Liver (tissue), 10 donors: ENCODE measurements at places on chromosomes 7 and 10. TPM values are rescaled to one million over a fixed set of nuclear protein-coding genes. Genes with fewer than 3 reads are reported as not detected.

Gene SHTN1
- 11.7 TPM for total RNA-seq

Gene NANOS1
- 0.08 TPM for total RNA-seq

Gene CLEC2L
- not detected for total RNA-seq

Gene TDRD1
- total RNA-seq, result 0.09 TPM

DNA sequence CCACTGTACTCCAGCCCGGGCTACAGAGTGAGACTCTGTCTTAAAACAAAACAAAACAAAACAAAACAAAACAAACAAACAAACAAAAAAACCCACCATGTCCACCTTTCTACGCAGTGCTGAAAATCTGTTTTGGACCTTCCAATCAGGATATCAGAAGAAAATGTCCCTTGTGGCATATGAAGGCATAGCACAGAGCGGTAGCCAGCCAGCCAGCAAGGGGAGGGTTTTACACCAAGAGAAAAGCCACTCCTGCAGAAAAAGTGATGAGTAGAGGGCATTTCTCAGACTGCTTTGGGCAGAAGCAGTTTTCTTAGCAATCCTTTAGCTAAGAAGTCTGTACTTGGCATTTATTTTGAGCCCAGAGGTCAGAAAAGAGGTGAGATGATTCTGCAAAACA is 612.2 kb downstream of the TYW1 start:
- no peak for DNase-seq

DNA sequence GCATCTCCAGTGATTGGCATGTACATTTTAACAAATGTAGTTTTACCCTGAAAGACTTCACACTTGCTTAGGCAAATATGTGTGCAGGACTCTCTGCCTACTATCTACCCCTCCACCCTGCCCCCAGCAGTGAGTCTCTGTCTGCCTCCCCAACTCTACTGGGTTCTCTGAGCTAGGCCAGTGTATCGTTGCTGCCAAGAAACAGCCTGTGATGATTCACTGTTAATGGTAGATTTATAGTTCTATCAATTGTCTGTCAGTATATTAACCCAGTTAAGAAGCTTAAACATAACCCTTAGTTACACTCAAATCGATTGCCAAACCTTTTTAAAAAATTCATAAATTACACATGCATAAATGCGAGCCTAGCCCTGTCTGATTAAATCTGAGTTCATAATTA is 137.0 kb downstream of the SND1 start:
- DNase-seq, result no peak

DNA sequence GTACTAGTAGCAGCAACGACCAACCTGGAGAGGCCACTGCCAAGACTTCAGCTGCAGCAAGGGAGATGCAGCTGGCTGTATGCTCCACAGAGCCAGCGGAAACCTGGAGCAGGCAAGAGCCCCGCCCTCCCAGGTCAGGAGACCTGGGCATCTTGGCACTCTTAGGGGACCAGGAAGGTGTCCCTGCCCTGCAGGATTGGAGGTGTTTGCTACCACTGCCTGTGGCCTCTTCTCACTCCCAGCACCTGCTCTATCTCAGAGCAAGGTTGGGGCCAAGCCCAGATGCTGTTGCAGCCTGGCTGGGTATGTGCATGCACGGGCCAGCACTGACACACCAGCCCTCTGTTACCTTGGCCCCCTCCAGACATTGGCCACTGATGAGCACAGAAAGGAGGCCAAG is 1512.8 kb downstream of the REEP3 start:
- no peak for DNase-seq

- no peak for DNase-seq
These were observed 17.5 kb downstream of the CSGALNACT2 start for GRCh38 chr10:43155741-43156140.

DNA sequence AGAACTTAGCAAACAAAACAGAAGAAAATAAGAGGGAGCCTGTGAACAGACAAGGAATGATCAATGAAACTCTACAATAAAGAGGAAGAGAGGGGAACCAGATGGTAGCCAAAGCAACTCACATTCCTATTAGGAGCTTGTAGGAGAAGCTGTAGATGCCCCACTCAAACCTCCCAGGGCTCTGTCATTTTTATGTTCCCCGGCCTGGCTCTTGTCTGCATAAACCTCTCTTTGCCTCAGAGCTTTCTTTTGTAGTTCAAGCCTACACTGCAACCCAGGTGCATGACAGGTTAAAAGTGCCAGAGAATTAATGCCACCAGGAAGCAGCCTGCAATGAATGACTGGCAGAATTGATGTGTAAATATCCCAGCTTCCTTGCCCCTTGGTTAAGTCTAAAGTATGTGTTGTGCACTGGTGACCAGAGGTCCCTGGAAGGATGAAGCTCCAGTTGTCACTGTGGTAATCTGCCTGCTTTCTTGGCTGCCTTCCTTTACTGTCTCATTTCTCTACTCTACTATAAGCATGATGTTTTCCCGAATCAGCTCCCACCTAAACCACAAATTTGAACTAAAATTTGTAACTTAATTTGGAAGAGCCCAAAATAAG is 40.4 kb downstream of the HDAC9 start:
- no peak for DNase-seq

DNA sequence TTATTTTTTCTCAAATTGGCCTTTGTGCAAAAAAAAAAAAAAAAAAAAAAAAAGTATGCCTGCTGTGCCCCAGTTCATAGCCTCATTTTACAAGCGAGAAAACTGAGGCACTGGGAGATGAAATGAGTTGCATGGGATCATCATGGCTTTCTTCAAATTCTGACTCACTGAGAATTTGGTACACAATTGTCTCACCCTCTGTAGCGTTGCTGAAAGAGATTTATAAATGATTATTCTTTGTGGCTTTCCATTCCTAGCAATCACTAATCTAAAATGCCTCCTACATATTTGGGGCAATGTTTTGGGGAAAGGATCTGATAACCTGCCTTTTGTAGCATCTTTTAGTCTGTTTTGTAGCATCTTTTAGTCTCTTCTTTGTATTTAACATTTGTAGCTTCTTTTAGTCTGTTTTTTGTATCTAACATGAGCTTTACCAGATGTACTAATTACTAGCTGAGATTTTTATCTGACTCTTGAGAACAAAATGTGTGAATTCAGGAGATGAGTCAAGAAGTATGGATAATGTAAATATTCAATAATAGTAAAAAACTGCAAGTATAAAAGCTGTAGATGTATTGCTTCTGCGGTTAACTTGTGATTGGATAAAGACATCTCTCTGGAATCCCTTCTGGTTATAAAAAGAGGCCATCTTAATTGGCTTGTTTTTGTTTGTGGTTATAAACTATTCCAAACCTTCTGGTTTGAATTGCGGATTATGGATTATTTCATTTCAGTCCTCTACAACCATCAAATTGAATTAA is 161.4 kb downstream of the ARID5B start:
- no peak for DNase-seq

DNA sequence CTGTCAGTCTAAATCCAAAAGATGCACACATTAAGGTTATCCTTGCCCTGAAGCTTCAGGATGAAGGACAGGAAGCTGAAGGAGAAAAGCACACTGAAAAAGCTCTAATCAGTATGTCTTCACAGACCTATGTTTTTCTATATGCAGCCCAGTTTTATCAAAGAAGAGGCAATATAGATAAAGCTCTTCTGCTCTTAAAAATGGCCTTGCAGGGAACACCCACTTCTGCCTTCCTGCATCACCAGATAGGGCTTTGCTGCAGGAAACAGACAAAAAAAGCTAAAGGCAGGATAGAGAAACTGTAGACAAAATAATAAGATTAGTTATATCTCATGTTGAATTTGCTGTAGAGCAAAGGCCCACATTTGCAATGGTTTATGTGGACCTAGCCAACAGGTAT is 14.9 kb upstream of the IFIT1B start:
- no peak for DNase-seq

- no peak for DNase-seq
These were observed 102.4 kb downstream of the EXOC4 start for GRCh38 chr7:133355325-133355708.

GRCh38 chr10:89357096-89357495 is 20.8 kb upstream of the IFIT1B start:
- DNase-seq, result no peak

- DNase-seq, result no peak
These were observed 6.9 kb upstream of the H2AZ2 start for GRCh38 chr7:44854644-44855364.

DNA sequence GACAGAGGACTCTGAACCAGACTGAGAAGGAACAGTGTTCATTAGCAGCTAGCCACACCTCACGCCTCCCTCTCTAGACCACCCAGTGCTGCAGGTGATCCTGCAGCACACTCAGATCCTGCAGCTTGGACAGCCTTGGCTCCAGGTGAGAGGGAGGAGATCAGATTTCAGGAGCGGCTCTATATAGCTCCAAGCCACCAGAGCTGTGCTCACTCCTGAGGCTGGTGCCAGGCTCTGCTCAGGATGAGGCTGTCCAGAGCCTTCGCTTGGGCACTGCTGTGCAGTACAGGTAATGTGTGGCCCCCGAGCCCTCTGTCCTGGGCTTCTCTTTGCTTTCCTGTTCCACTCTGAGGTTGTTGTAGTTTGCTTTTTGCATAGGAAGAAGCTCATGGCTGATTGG is 42.4 kb downstream of the C10orf120 start:
- no peak for DNase-seq

- no peak for DNase-seq
These were observed 7.5 kb downstream of the GRID1 start for GRCh38 chr10:86359111-86359510.

- no peak for DNase-seq
These were observed 11.4 kb downstream of the SCIN start for GRCh38 chr7:12581897-12582296.

DNA sequence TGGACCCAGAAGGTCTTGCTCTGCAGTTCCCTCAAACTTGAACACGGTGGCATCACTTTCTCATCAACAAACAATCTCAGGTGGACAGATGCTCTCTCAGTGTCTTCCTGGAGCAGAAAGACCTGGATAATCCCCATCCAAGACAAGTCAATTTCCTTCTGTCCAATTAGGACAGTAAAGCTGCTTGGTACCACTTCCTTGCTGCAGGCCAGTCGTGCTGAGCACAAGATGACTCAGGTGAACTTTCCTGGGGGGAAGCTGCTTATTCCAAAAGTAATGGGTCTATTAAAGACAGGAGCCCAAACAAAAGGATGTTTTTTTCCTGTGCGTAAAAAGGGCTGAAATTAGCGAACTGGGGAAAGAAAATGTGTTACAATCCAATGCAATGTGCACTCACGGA is 107.6 kb upstream of the AFAP1L2 start:
- DNase-seq, result no peak

- DNase-seq, result no peak
These were observed 51.9 kb downstream of the ALOX5 start for GRCh38 chr10:45425621-45426563.

DNA sequence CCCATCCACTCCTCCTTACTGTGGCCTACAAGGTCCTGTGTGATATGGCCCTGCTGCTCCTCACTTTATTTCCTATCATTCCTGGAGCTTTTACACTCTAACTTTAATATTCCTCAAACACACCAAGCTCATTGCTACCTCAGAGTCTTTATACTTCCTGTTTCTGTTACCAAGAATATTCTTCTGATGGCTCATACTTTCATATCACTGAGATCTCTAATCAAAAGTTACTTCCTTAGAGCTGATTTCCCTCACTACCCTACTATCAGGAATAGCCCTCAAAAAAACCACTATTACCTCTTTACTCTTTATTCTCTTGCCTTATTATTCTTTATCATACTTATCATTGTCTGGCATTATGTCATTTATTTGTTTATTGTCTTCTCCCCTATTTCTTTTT is 5.8 kb upstream of the PPP3CB start:
- DNase-seq, result no peak

DNA sequence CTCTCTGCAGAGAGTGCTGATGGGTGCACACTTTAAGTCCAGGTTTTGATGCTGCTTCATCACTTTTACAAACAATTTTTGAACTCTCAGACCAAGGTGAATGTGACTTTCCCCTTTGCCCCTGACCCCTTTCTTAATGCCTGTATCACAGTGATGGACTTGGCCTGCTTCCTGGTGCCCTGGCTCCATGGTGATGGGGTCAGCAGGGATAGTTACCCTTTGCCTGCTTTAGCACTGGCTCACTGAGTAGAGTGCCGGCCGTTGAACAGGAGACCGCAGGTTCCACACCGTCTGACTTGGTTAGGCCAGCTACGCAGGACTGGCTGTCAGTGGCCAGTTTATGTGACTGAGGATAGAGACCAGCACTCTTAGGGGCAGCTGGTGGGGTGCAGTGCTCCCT is 40.1 kb downstream of the LRGUK start:
- no peak for DNase-seq

DNA sequence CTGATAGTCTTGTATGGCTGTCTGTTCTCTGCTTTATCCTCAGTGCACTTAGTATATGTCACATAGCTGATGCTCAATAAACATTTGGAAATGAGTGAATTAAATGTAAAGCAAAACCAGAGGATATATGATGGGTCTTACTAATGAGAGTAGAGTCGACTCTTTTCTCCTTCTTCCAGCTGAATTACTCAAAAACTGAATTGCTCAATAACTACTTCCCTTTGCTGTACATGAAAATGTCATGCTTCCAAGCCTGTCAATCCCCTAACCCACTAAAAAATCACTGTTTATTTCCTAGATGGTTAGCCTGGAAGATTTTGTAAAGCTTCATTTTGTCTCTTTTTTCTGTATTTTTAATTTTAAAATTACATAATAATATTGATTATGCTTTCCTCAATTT is 88.0 kb downstream of the OR13A1 start:
- no peak for DNase-seq

- DNase-seq, result no peak
These were observed 25.5 kb downstream of the SHOC2 start for GRCh38 chr10:110944792-110945396.

DNA sequence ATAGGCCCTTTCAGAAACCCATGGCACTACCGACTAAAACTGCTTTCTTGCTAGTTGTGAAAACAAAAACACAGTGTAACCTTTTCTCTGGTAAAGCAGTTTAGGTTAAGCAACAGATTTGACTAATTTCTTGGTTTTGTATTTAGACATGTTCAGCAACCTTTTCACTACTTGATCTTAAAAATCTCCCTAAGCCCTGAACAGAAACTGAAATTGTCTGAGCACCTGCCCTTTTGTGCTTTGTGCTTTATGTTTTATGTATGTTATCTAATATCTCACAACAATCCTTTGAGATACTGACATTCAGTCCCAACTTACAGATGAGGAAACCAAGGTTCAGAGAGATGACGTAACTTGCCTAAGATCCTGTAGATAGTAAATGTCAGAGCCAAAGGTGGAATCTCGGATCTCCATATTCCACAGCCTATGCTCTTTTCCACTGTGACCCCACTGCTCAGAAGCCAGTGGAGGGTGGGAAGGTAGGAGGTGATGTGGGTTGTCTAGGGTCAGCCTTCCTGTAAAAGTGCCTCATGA is 146.6 kb downstream of the LCOR start:
- no peak for DNase-seq

GRCh38 chr10:95341716-95342130 is 50.9 kb upstream of the PDLIM1 start:
- DNase-seq, result no peak

DNA sequence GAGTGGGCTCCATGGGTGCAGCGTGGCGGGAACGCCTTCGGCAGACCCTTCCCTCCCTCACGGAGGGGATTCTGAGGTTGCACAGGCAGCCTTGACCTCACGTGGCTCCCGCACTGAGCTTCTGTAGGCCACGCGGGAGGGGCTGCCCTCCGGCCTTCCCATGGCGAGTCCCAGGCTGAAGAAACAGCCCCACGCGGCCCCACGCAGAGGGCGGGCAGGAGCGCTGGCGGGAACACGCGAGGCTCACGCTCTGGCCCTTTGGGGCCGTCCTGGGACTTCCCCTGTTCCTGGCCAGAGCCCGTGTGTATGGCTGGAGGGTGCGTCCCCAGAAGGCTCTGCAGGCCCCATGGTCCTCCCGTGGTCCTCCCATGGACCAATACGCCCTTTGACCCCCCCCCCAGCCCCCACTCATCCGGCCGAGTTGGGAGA is 21.7 kb upstream of the NKX6-2 start:
- no peak for DNase-seq
